Esophagus squamous epithelium (tissue), 5 donors: ENCODE measurements at places on chromosomes 6 and 20.

DNA sequence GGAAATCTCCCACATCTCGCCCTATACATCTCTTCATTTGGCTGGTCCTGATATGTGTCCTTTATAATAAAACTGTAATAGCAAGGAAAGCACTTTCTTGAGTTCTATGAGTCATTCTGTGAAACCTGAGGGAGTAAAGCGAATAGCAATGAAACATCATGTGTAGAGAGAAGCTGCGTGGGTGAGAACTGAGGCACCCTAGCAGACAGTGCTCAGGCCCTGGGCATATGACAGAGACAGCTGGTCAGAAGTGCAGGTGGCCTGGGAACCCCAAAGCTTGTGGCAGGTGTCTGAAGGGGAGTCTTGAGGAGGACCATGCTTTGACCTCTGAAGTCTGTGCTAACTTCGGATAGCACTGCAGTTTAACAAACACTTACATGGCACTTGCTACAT is 1.3 kb upstream of the BLOC1S5 start:
- no peak for DNase-seq

- no peak for DNase-seq
Observed at GRCh38 chr20:29873946-29874345, 1383.5 kb upstream of the DEFB115 start.

GRCh38 chr6:31058128-31058894 is 48.0 kb downstream of the MUC22 start:
- DNase-seq: no peak

- no peak for DNase-seq
Observed at GRCh38 chr6:20909621-20910020, 375.4 kb downstream of the CDKAL1 start.

- DNase-seq: no peak
Observed at GRCh38 chr20:4600308-4601014, 121.2 kb upstream of the PRND start.

GRCh38 chr6:36933102-36933501 is 21.4 kb upstream of the PI16 start:
- DNase-seq: no peak

- no peak for DNase-seq
Observed at GRCh38 chr6:30066082-30066481, 916 bp upstream of the PPP1R11 start.

DNA sequence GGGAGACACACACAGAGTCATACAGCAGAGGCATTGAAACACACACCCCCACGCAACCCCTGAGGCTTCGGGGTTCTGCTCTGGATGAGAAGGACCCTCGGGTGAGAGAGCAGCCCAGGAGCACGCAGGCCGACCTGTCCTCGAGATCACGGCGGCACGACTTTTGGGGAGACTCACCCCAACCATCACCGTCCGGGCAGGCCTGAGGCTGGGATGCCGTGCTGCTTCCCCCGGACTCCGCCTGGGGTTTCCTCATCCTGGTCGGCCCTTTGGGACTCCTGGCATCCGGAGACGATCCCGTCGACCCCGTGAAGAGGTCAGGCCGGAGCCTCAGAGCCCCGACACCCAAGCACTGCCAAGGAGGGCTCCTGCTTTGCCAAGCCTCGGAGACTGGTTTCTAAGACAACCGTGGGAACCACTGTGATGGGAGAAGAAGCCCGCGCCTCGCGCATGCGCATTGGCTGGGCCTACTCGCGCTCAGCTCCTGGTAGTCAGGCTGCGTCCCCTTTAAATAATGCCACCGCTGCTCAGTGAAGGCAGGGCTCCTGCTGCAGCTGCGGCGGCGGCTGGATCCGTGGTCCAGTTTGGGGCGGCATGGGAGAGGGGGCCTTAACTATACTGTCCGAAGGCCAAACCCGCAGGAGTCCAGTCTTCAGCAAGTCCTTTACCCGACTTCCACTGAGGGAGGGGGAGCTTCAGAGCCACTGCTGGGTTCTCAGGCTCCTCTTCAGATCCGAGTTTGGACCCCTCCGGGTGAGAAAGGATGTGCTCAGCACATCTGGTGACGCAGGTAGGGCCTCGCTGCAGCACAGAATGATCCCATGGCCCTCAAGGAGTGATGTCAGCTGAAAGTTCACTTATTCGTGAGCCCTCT is 171.4 kb upstream of the ZNF337 start:
- DNase-seq: no peak

DNA sequence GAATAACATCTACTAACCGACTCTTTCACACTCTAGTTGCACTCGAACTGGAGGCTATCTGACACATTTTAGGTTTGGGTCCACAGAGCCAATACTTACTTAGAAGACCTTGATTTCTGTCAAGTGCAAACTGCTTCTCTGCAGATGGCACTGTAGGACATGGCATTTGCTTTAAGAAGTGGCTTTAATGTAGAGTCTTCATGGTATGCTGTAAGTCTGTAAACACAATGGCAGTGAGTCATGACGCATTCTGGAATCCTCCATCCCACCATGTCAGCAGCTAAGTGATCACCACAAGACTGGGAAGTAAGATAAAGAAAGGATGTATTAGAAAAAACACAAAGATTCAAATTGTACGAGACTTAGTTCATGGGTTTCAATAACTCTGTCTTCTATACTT is 377.0 kb upstream of the NOX3 start:
- DNase-seq: no peak

DNA sequence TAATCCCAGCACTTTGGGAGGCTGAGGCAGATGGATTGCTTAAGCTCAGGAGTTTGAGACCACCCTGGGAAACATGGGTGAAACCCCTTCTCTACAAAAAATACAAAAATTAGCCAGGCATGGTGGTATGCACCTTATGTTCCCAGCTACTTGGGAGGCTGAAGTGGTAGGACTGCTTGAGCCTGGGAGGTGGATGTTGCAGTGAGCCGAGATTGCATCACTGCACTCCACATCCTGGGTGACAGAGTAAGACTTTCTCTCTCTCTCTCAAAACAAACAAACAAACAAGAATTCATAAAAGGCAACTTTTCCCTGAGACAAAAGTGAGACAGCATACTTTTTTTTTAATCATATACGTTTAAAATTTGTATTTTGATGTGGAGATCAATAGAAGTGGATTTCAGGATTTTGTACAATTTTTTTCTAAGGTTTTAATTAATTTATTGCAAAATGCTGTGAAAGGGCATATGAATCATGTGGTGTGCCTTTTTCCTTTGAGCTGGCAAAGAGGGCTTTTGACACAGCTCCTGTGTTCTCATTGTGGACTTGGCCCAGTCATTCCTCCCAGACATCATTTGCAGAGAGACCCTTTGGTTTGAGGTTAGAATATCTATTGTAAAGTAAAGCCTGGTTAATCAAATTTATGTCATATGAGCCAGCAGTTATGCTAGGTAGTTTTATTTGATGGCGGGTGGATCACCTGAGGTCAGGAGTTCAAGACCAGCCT is 77.1 kb downstream of the TULP4 start:
- DNase-seq: no peak

DNA sequence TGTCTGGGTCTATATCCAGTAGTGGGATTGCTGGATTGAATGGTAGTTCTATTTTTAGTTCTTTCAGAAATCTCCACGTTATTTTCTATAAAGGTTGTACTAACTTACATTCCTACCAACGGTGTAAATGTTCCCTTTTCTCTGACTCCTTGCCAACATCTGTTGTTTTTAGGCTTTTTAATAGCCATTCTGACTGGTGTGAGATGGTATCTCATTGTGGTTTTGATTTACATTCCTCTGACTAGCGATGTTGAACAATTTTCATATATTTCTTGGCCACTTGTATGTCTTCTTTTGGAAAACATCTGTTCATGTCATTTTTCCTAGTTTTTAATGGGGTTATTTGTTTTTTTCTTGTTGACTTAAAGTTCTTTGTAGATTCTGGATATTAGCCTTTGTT is 99.3 kb downstream of the BMP2 start:
- DNase-seq: no peak
